ENCODE measurements at places on chromosomes 5 and 9.

DNA sequence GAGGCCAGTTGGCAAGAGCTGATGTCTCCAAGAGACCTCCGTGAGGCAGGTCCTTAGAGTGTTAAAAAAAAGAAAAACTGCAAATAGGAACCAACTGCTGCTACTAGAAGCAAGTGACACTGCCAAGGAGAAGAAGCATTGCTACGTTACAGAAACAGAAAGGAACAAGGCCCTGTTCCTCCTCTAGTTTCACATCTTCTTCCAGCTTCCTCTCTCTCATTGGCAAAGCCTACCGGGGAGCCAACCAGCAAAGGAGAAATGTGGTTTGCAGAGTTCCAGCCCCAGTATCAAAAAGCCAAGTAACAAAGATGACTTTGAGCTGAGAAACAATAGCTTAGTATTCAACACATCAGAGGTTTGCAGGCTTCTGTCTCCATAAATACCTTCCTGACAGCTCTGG lies 145.9 kb downstream of the PRELID2 start:
- DNase-seq, result peak; percentile 77

GRCh38 chr9:78130004-78130403 lies 98.4 kb upstream of the GNAQ start:
- DNase-seq, result peak; percentile 96

- no peak for DNase-seq
Observed at GRCh38 chr9:37953775-37954437, 50.0 kb upstream of the SLC25A51 start.

- no peak for DNase-seq
Observed at GRCh38 chr5:77778881-77779438, 2.8 kb upstream of the TBCA start.

GRCh38 chr9:68832861-68833518 lies 128.0 kb downstream of the PIP5K1B start:
- DNase-seq, result no peak

GRCh38 chr5:54882841-54883240 lies 102.6 kb downstream of the ESM1 start:
- DNase-seq, result no peak

DNA sequence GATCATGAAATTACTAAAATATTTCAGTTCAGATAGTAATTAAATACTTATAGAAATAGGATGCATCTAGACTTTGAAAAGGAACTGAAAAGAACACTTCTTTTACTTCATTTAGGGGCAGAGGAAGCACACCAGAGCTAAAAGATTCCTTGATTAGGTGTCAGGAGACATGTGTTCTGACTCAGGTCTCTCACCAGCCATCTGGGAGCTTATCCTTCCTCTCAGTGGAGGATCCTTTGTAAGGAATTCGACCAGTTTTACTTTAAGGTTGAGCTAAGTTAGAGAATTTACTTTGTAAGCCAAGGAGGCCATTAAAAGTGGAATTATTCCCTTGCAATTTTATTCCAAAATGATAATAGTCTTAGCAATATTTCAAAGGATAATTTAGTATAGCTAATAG lies 16.7 kb downstream of the VCAN start:
- DNase-seq, result no peak

DNA sequence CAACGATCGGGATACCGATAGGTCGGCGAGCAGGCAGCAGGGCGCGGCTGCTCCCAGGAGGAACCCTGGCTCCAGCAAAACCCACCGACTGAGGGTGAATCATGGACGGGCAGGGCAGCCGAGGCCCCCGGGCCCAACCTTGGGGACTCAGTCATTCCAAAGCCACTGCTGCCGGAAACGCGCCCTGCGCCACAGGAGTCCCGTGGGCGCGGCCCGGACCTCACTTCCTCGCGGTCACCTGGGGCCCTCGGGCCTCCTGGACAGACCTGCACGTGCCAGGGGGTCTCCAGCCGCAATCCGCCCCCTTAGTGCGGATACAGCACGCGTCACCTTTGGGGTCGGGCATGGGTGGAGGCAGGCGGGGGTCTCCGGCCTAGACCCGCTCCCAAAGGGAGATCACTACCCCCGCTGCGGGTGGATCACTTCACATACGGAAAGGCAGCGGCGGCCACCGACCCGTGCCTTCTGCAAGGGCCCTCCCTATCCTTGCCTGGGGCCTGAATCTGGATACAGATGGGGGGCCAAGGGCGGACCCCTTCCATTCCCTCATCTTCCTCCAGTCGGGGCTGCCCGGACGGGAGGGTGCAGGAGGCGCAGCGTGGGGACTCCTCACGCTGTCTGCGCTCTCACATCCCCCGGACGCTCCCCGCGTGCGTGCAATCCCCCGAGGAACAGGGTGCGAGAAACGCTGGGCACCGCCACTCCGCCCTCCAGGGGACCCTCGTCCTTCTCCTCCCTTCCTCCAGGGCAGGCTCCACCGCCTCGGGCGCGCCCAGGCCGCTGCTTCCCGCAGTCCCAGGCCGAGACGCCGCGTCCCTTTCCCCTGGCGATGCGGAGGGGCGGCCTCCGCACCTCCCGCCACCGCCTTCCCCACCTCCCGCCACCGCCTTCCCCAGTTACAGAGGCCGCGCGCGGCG lies 586 bp downstream of the TXN start:
- peak; percentile 39 for DNase-seq

GRCh38 chr9:125797930-125798329 lies 50.8 kb downstream of the PBX3 start:
- DNase-seq, result no peak
